ENCODE measurements at places on chromosomes 4 and X.

DNA sequence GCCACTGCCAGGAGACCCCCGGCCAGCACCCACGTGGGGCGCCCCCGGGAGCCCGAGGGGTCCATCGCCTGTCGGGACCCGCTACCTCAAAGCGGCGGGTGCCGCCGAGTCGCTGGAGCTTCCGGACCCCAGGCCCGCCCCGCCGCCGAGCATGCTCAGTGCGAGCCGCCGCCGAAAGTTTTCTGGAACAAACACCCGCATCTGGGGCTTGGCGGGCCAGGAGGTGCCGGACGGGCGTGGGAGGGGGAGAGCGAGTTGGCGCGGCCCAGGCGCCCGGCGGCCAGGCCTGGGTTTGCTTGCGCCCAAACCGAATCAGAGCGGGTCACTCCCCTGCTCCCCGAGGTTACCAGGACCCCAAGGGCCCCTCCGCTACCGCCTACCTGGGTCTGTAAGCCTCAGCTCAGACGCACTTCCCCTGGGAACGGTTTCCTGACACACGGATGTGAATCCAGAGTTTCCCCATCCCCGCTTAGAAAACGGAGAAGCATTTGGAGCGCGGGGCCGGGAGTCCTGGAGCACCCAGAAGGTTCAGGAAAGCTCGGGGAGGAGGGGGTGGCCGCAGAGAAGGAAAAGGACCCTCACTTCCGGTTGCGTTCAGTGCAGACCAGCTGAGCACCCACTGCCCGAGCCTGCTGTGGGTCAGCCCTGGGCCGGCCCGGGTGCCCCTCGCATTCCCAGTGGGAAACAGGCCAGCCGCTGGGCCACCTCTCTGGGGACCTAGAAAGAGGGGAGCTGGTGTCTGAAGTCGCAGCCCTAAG lies at the start of gene EVC2:
Gene EVC2 (minus strand): TSS at position 111 of the 758 bp plus-strand sequence. CDS start 46 bp downstream, at position 65.
- DNase-seq, result no peak

DNA sequence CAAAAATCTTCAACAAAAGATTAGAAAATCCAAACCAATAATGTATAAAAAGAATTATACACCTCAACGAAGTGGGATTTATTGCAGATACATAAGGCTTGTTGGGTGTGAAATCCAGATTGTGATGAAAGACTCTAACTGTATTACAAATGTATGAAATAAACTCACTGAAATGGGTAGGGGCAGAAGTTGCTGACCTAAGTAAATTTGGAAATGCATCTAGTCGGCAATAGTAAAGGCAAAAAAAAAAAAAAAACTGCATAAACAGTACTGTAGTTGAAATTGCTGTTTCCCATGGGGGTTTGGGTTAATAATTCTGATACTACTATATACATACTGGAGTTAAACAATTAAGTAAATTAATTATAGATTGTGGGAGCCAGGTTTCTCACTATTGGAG lies 130.7 kb upstream of the MAGEB18 start:
- DNase-seq, result no peak

GRCh38 chr4:177239477-177239876 lies 70.2 kb upstream of the NEIL3 start:
- DNase-seq, result no peak

DNA sequence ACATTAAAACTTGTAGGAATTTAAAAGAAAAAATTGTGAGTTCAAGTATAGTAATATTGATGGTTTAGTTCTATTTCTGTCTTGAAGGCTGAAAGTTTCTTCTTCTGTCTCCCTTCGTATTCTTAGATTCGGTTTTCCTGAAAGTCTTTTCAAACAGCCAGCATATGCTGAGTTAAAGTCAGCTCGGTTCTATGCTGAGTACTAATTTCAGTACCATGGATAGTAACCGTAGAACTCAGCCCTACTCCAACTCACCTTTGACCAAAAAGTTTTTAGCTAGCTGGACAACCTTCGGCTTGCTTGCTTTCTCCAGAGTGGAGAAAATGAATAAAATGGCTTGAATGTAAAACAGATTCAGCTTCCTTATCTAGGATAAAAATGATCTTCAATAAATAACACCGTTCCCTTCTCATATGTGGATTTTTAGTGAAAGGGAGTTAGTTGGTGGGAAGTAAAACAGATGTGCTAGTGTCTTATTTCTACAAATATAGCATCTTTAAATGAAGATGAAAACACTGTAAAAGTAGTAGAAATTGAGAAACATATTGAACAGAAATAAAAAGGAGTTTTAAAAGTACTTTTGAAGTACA lies 5.2 kb downstream of the POU4F2 start:
- DNase-seq, result no peak

- no peak for DNase-seq
Measured at GRCh38 chrX:122641826-122642225, 542.3 kb upstream of the GRIA3 start.

Measured in hypothalamus (tissue), 51 donors.